ENCODE measurements at places on chromosomes 3 and 15. TPM values are rescaled to one million over a fixed set of nuclear protein-coding genes. Genes with fewer than 3 reads are reported as not detected.

The GOLGA8G gene
- total RNA-seq, result not detected

The TGM5 gene
- not detected for total RNA-seq

- no peak for DNase-seq
Observed at GRCh38 chr3:4476496-4476895, 9.4 kb upstream of the SUMF1 start.

DNA sequence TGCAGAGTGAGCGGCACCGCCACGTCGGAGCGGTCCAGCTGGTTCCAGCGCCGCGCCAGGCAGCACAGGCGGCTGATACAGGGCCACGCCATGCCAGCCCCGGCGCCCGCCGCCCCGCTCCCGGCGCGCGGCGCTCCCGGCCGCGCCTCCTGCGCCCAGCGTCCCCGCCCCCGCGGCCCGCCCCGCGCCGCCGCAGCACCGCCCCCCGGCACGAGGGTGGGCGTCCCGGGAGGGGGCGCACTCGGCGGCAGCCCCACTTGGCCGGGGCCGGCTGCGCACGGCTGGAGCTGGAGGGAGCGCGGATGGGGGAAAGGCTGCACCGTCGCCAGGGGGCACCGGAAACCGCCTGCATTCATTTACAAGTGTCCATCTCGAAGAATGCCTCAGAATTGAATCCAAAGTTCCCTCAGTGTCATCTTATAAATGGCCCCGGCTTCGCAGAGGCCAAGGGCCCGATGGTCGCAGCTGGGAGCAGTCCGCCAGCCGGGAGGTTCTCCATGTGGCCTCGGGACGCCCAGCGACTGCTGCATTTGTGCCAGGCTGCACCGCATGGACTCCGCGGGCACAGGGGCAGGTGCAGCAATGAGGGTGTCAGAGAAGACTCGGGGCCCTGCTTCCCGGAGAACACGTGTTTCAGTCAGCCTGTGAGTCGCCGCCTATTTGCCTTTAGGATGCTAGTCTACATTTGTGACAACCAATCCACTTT lies at the start of gene MAP6D1:
TSS of gene MAP6D1 (minus strand) at position 122 of the 706 bp plus-strand sequence. CDS start at position 92, 30 bp downstream.
- peak; percentile 64 for DNase-seq

GRCh38 chr15:43218908-43219706 lies 1.7 kb downstream of the EPB42 start:
- no peak for DNase-seq

Measured in CD8-positive, alpha-beta memory T cell (primary cell).